ENCODE measurements at places on chromosomes 1 and 21.

DNA sequence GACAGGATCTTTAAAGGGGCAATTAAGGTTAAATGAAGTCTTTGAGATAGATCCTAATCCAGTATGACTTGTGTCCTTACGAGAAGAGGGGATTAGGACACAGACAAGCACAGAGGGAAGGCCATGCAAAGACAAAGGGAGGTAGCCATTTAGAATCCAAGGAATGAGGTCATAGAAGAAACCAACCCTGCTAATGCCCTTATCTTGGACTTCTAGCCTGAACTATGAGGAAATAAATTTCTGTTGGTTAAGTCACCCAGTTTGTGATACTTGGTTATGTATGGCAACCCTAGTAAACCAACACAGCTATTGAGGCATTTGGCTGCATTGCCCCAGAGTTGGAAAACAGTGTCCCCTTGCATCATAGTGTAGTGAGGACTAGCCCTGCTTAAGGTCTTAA lies 121.3 kb downstream of the MAST2 start:
- no peak for DNase-seq

DNA sequence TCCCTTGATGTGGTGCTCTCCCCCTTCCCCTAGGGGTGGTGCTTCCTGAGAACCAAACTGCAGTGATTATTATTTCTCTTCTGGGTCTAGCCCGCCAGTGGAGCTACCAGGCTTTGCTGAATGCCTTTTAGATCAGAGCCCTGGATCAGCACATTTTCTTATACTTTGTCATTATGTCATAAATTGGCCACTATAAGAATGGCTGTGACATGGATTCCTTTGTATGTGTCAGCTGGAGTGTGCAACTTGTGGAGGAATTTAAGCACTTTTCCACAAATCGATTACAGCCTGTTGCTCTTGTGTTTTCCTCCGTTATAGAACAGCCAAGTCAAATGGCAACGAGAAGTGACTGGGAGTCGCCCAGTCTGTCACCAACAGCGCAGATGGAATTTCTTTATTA lies 273.3 kb downstream of the DUSP10 start:
- no peak for DNase-seq

DNA sequence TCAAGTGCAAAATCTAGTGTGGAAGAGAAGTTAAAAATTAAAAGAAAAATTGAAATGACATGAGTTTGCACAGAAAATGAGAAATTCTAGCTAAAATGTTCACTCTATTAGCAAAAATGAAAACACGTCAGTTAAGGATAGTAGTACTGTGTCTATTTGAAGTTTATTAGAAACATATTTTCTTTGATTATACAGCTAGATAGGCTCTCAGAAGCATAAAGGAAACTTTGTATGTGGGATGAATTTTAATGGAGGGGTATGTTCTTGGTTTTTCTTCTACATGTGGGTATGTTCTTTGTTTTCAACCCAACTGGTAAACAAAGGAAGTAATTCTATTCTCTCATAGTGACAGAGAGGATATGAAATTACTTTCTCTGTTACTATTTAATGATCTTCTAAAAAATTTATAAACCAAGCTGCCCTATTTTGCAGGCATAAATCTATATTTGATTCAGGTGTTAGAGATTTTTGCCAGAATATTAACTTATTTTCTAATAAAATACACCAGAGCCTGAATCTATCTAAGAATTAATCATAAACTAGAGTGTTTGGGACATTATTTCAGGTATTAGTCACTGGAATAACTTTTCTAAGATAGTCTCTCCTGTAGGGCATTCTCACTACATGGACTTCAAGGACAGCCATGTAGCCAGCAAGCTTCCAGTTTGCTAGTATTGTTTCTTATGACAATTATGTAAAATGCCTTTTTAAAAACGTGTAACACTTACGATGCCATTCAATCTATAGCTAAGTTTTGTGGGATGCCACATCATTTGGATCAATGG lies 15.8 kb downstream of the GPSM2 start:
- no peak for DNase-seq

- DNase-seq = no peak
Observed at GRCh38 chr1:179090522-179090921, 8.7 kb downstream of the TOR3A start.

DNA sequence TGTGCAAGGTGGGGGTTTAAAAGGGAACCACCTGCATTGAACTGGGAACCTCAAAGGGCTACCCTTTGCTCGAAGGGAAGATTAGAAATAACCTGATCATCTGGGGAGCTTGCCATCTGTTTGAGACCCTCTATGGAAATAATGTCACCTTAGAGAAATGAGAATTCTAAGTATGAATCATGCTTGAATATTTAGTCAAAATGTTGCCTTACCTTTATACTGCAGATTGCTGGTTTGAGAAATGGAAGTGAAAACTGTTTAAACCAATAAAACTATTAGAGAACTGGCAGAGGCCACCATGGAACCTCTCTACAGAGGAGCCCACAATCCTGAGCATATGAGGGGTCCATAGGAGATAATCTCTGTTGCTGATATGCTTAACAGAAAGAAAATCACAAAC lies 131.2 kb upstream of the FAM78B start:
- no peak for DNase-seq

DNA sequence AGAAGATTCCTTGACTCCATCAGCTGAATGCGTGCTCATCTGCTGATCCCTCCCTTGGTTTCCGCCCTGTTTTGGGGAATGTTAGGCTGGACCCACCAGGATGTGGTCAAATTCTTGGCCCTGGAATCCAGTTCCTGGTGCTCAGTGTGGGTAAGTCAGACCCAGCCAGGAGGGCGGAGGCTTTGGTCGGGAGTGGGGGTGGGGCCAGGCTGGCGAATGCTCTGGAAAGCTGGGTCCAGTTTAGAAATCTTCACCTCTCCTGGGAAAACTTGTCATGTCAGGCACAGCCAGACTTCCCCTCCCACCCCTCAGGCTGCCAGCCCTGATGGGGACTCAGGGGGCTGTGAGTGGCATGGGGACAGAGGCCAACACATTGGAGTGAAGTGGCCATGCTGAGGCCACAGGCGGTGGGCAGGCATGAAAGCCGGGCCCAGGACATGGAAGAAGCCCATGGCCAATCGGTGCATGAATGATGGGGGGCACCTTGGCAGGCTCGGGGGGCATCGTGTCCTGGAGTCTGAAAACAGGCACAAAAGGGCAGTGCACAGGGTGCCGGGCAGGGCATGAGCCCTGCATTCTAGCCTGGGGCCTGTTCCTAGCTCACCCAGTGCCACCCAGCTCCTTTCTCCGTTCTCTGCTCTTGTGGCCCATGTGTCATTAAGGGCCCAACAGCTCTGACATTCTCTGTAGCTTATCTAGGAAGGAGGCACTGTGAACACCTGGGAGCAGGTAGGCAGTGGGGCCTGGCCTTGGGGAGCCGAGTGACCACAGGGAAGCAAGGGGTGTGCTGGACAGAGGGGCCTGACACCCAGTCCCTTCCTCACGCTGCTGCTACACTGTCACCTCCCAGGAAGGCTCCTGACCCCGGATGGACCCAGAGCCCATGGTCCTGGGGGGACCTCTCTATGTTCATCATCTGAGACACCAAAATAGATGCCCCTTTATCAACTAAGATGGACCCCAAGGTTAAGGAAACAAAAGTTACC lies 14.6 kb upstream of the PADI1 start:
- no peak for DNase-seq

DNA sequence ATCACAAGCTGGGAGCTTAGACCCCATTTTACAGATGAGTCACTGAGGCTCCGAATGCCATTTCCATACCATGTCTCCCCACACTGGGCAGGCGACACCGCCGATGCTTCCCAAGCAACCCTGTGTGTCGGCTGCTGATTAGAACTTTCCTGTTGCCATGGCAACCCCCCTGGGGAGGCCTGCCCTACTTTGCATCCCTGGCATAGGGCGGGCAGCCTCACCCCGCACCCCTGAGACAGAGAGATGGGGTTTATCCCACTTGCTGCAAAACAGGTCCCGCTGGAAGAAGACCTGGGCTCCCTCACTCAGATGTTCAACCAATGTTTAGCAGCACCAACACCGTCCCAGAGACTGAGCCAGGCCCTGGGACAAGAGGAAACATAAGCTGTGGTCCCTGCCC lies 81.5 kb downstream of the CAMK2N1 start:
- no peak for DNase-seq

DNA sequence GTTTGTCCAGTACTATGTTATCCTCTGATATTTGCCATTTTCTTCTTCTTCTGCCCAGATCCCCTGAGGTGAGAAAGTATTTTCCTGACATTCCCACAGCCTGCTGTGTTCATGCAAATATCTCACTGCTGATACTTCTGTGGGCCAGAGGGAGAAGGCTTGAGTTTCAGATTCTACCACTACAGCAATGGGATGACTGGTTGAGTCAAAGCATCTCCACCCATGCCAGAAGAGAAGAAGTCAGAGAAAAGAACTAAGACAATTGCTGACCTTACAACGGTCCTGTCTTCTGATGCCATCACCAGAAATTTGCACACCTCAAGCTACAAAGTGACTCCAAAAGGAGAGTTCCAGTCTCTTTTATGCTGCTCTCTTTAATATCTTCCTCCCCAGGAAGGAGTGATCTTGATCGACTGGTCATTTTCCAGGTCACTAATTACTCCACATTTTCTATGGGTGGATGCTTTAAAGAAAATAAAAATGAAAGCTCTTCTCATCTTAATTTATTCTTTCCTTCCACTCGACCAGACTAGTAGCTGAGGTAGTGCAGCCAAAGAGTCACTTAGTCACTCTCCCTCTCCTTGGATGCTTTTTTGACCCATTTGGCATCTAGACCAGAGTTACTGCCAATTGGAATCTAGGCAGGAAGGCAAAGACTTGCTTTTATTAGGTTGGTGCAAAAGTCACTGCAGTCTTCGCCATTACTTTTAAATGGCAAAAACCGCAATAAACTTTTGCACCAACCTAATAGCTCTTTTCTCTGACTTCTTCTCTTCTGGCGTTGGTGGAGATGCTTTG lies 195.1 kb downstream of the PTPRC start:
- no peak for DNase-seq

DNA sequence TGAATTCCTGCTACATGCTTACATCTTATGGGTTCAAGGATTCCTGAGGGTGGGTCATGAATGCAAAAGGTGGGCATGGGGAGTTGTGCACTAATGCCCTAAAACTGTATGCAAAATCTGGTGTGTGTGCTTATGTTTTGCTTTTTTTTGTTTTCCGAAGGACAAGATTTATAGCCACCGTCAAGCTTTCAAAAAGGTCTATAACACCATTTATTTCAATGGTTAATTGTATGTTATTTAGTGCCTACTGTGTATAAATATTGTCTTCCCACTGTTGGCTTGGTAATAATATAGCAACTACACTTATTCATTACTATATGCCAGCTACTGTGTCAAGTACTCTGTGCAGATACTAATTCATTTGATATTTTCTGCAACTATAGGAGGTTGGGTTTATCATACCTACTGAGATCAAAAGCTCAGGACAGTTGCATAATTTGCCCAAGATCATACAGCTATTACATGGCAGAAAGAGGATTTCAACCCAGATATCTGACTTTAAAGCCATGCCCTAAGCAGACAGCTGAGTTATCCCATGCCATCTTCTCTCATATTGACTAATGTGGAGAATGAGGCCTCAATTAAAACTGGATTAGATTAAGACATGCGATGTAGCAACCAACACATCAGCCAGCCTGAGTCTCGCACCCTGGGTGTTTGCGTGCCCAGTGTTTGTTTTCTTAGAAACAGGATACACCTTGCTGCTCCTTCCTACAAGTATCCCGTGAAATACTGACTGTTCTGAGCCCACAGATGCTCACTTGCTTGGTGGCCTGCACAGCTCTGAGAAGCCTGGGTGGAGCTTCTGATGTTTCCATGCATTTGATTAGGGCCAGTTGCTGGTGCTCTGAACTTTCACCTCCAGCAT lies 34.6 kb downstream of the GADD45A start:
- DNase-seq = no peak

DNA sequence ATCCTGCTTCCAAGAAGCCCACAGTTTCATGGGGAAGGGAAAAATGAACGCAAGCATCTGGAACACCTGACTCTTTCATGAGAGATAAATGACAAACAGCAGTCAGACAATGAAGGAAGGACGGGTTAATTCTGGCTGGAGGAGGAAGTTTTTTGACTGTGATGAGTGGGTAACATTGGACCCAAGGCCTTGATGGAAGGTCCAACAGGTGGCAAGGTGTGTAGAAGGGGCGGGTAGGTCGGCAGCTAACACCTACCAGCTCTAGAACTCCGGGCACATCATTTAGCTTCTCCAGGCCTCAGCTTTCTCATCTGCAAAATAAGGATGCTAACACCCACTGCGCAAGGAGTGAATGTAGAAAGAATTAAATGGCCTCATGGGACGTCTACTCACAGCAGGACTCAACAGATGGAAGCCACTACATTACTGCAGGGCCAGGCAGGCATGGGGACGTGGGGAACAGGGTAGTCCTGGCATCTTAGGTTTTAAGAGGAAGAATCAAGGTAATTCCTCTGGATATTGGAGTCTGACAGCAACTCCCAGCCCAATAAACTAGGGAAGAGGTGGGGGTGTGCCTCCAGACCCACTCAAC lies 12.9 kb downstream of the GLIS1 start:
- DNase-seq = no peak

DNA sequence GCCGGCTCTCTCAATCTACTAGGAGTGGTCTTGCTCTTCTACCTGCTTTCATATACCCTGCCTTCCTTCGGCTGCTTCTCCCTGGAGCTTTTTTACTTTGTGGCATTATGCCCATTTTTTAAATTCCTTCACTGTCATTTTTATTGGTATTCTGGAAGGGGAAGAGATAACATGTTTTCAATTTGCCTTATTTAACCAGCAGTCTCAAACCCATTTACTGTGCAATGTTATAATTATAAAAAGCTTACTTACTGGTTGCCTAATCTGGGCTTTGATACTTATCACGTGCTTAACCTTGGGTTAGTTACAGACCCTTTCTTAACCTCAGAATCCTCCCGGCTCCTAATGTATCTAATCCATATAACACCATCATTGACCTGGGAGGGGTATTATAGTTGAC lies 128.1 kb downstream of the SIPA1L2 start:
- no peak for DNase-seq

DNA sequence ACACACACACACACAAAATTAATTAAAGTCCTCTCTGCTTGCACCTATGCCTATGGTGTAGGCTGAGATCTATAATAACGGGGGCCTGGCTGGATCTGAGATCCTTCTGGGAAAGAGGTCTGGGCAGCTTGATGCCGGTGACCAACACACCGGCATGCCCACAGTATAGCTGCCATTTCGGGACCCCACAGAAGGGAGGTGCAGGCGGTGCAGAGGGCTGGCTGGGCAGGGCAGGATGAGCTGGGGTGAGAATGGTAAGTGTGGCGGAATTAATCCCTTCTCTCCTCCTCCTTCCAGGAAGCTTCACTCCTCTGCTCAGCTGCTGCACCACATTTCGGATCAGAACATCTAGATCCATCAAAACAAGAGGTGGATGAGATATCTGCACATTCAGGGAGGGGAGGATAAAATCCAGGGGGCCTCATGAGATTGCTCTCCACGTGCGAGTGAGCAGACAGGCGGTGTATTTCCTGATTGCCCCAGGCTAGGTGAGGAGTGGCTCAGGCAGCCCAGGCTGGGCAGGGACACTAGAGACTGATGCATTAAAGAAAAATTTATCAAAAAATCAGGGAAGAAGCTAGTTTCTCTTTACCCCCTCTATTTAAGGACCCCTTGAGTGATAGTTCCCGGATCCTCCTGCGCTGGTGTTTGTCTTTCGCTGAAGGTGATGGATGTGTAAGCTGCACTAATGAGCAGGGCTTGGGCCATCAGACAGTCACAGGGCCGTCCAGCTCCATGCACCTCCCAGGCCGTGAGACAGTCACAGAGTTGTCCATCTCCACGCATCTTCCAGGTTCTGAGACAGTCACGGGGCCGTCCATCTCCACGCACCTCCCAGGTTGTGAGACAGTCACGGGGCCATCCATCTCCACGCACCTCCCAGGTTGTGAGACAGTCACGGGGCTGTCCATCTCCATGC lies 449.9 kb downstream of the PTPRU start:
- DNase-seq = peak; percentile 34

Data from T1000 (cell line).